ENCODE measurements at places on chromosomes 7 and 10.

GRCh38 chr10:75272094-75272493 is 36.3 kb upstream of the COMTD1 start:
- DNase-seq, result no peak

- no peak for DNase-seq
Observed at GRCh38 chr7:71311576-71311975, 179.6 kb downstream of the GALNT17 start.

GRCh38 chr7:152173372-152174070 is 148.0 kb downstream of the GALNT11 start:
- DNase-seq, result no peak

- no peak for DNase-seq
Observed at GRCh38 chr7:108370616-108371015, 85.6 kb downstream of the NRCAM start.

- no peak for DNase-seq
Observed at GRCh38 chr10:121526135-121526790, 72.0 kb downstream of the FGFR2 start.

GRCh38 chr7:159070431-159071148 is 74.1 kb downstream of the VIPR2 start:
- DNase-seq, result no peak

DNA sequence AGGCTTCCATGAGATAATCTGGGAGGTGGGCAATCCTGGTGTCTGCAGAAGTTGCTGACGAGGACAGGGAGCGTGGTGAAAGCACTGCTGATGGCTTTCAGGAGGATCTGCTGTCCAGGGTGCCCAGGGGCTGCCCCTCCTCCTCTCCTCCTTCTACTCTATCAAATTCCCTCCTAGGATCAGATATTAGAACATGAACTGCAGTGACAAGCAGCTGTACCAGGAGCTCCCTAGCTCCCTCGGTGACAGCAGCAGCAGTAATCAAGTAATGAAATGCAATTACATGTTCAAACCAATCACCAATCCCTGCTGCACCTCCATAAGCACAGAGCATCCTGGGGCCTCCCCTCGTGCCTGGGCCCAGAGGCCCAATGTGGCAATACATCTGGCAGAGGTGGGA is 46.9 kb downstream of the GRID1 start:
- DNase-seq, result no peak

GRCh38 chr10:79045566-79046175 is 23.1 kb upstream of the ZMIZ1 start:
- DNase-seq, result no peak

DNA sequence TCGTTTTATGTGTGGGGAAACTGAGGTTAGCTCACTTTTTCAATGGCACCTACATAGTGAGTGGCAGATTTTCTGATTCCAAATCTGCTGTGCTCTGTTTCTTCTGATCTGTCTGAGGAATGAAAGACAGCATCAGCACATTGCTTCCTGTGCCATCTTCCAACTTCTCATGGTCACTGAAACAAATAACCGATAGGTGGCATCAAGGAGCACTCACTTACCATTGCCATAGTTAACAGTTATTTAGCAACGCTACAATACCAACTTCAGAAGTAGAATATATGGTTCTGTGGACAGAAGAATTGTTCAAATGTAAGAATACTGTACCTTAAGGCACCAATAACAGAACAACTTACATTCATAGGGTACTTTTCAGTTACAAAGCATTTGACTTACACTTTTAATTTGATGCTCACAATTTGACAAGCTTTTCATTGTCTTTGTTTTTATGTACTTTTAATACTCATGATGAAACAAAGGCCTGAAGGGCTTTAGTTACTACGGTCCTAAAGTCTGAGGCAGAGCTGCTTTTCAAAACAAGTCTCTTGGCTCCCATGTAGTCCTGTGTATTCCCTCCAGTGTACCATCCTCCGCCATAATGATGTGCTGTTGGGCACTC is 228.9 kb upstream of the TCF7L2 start:
- DNase-seq, result peak; percentile 64

- DNase-seq, result no peak
Observed at GRCh38 chr10:88616250-88616977, 29.9 kb downstream of the LIPJ start.

DNA sequence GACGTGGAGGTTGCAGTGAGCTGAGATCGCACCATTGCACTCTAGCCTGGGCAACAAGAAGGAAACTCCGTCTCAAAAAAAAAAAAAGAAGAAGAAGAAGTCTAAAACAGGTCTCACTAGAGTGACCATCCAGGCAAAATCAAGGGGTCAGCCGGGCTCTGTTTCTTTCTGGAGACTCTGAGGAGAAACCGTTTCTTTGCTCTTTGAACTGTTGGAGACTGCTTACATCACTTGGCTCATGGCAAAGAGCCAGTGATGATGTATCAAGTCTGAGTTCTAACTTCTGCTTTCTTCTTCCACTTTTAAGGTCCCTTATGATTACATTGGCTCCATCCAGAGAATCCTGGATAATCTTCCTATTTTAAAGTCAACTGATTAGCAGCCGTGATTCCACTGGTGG is 306.8 kb downstream of the WDR11 start:
- peak; percentile 92 for DNase-seq

DNA sequence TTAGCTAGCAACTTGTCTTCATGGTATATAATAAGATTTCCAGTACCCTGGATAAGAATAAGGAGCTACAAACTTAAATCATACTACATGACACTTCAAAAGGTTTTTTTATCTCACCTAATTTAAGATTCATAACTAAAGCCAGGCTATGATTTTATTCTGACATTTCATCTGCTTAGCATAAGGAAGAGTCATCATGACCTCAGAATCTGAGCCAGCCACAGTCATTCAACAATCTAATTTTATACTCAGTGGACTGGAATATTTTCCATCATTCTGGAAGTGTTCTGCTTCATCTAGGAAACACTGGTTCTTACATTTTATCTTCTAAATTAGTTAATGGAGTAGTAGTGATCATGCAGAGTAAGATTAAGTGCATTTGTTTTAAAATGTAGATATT is 102.1 kb upstream of the KCND2 start:
- DNase-seq, result no peak
